ENCODE measurements at places on chromosomes 6 and 20. TPM values are rescaled to one million over a fixed set of nuclear protein-coding genes. Genes with fewer than 3 reads are reported as not detected.

DNA sequence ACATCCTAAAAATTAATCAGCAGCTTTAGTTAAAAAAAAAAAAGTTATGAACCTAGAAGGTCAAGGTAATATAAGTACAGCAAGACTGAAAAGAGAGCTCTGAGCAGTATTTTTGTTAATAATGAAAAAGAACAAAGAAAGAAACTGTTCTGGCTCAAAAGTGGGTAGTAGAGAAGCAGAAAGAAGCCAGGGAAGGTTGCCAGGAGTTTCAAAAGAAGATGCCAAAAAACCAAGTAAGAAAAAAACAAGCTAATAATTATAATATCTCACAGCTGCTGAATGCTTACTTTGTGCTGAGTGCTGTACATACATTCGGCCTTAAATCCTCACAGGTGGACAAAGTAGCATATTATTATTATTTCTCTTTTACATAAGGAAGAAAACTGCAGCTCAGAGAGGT, 31.9 kb downstream of the NRSN1 start:
- DNase-seq, result no peak

DNA sequence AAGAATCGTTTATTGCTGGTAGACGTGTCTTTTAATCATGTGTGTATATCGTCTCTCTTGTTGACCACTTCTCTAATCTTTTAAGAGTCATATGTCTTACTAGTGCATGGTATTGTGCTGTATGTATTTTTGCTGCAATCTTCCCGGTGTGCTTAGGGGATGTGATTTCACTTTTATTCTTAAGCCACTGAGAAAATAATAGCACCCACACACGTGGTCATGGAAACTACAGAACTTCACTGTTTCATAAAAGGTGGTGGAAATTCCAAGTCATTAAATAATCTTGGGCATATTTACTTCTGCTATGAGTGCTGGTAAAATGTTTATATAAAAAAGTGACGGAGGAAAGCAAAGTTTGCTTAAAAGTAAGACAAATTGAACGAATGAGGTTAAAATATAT, 3.0 kb upstream of the CDYL start:
- no peak for DNase-seq

DNA sequence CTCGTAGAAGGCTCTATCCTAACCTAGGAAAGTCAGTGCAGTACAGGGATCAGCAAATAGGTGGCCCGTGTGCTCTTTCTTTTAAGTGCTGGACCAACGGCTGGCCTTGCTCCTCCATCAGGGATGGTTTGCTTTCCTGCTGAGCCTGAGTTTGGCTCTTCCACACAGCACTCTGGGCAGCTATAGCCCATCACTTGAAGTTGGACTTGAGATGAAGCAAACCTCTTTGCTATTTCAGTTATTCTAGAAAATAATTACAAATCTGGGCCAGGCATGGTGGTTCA, 66.9 kb upstream of the KCNK16 start:
- DNase-seq, result no peak

Gene SRSF12
- total RNA-seq, result not detected

Gene BMP6
- 0.75 TPM for total RNA-seq

DNA sequence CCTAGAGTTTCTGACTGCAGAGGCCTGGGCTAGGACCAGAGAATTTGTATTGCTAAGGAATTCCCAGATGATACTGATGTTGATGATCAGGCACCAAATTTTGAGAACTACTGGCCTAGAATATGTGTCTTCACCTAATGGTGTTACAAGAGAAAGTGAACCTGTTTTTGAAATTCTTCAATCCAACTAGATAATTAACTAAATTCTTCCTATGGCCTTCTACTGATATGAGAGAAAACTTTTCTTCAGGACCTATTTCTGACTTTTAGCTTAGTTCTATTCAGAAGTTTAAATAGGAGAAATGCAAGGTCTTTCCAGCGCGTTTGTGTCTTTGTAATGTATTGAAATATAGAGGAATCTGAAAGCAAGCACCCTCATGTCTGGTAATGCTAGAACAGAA, 7.3 kb downstream of the NKAIN2 start:
- no peak for DNase-seq

Gene NKX2-2
- not detected for total RNA-seq

Gene GLP1R
- not detected for total RNA-seq

GRCh38 chr6:113317891-113318574, 539.1 kb upstream of the MARCKS start:
- no peak for DNase-seq

DNA sequence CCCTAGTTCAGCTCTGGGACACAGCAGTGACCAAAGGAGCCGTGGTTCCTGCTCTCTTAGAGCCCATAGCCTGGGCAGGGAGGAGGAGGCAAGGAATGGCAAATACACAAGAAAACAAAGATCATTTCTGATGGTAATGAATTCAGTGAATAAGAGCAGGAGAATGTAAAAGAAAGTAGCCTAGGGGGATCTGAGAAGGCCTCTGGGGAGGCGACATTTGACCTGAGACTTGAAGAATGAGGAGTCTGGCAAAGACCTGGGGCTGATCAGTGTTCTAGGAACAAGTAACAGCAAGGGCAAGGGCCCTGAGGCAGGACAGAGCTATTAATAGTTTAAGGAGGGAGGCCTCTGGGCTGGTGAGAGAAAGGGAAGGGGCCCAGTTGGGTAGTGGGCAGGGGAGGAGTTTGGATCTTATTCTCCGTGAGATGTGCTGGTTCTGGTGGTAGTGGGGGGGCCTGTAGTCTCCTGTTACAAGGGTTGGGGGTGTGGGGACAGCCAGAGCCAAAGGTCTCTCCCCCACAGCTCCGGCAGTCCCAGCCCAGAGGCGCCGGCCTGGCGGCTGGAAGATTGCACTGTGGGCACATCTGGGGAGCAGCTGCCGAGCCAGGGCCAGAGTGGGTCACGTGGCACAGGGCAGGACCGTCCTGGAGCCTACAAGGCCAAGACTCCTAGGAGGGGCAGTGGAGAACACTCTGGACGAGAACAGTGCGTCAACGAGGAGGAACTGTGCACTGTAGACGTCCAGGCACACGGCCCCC, 9.3 kb upstream of the ID1 start:
- DNase-seq, result no peak

GRCh38 chr6:74579047-74579446, 626.8 kb downstream of the COL12A1 start:
- no peak for DNase-seq

GRCh38 chr6:90610751-90611542, 24.1 kb upstream of the MAP3K7 start:
- peak; percentile 30 for DNase-seq

GRCh38 chr6:3117912-3118352, 579 bp upstream of the BPHL start:
- no peak for DNase-seq

Gene GPX5
- total RNA-seq, result not detected

Gene SLC22A1
- 2.8 TPM for total RNA-seq

- no peak for DNase-seq
Measured at GRCh38 chr20:39717936-39718335, 755.8 kb downstream of the DHX35 start.

- DNase-seq, result no peak
Measured at GRCh38 chr20:51687108-51687507, 81.1 kb downstream of the ATP9A start.

DNA sequence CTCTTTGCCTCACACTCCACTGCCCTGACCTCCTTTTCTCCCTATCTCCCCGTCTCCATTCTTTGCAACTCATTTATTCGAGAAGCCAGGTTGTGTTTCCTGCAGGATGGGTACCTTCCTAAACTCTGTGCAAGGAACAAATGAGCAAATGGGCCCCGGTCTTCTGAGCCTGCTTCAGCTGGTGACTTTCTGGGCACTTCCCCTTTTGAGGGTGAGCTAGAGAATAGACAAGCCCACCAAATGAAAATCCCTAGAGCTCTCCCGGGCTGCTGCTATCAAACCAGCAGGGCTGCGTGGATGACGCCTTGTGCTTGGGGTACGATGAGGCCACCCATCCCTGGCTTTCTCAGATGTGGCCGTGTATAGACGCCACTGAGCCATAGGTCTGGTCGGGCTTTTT, 91.0 kb upstream of the FOXA2 start:
- DNase-seq, result no peak

Gene TRIM31
- not detected for total RNA-seq

Gene MEP1A
- total RNA-seq, result not detected

Gene TMC2
- total RNA-seq, result not detected

- DNase-seq, result peak; percentile 55
Measured at GRCh38 chr6:159104931-159105330, 60.1 kb upstream of the TAGAP start.

DNA sequence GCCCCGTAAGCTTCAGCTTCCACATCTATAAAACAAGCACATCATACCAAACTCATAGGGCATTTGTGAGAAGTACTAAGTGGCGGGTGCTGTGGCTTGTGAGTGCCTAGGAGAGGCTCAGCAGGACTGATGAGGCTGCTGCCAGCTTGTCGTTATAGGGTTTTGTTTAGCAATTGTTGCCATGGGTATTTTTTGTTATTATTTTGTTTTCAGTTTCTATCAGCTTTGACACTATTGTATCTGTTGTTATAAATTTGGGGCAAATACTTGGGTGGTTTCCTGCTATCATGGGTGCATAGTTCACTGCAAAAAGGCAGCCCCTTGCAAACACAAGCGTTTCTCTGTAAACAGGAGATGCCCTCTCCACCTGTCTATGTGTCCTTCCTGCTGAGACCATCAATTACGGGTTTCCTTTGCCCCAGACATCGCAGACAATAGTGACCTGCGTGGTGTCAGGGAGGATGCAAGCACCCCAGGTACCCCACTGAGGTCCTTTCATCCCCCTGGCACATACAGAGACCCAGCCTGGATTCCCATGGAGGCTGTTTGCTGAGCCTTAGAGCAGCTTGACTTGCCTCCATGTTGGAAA, 3.1 kb upstream of the CCDC167 start:
- DNase-seq, result no peak

Gene BMP2
- not detected for total RNA-seq

GRCh38 chr6:157033428-157034140, 256.4 kb downstream of the ARID1B start:
- no peak for DNase-seq

Gene CD24
- 49.3 TPM for total RNA-seq

DNA sequence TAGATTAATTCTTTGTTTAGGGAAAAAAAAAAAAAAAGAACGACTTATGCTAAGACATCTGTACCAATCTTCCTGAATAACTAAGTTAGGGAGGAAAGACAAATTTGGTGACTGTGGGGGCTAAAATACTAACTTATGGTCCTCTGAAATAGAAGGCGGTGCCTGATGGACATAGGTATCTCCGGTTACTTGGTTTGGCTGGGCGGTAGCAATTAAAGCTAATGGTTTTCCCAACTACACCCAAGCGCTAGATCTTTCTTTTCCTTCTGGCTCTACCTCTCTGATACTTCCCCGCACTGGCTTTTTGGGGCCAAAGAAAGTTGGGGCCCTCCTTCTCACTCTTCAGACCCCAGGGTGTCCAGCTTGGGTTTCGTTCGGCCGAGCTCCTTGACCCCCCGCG, 1.0 kb upstream of the RBM24 start:
- no peak for DNase-seq

DNA sequence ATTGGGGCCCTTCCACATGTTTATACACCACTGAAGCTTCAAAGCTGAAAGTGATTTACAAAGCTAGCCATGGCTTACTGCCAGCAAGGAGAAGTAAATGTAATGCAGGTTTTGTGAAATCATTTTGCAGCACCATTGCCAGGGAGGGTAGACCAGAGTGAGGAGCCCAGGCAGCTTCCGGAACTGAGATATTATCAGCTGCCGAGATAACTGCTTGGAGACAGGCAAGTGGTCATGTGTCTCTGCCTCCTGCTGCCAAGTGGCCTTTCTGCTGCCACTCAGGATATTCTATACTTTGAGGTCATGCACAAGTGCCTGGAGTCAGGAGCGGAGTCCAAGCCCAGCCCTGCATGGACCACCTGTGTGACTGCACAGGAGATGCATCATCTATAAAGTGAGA, 160.2 kb downstream of the SYNDIG1 start:
- DNase-seq, result no peak

Gene KIF13A
- 14.1 TPM for total RNA-seq

DNA sequence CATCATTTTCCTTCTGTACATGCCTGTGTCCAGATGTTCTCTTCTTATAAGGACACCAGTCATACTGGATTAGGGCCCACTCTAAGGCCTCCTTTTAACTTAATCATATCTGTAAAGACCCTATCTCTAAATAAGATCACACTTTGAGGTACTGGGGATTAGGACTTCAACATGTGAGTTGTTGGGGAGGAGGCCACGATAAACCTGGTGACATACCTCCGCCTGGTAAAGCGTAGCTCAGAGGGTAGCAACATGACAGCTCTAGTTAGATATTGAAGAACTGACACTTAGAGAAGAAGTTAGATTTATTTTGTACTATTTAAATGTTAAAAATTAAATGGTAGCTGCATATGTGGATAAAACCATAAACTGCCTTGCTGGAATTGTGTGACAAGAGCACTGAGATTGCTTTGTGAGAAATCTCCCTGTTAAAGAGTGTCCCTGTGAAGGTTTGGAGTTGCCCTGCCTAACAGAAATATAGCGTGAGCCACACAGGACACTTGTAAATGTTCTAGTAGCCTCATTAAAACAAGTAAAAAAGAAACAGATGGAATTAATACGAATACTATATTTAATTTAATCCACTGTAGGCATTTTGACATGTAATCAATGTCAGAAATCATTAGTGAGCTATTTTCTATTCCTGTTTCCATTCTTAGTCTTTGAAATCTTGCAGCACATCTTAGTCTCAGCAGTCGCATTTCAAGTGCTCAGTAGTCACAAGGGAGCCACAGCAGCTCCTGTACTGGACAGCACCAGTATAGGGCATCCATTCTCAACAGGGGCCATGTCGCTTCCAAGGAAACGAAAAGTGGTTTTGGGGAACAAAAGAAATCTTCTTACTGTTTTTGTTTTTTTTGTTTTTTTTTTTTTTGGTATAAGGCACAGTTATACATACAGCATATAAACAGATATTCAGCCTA, 13.4 kb downstream of the PLCB1 start:
- no peak for DNase-seq
